ENCODE measurements at places on chromosomes 2 and 18.

DNA sequence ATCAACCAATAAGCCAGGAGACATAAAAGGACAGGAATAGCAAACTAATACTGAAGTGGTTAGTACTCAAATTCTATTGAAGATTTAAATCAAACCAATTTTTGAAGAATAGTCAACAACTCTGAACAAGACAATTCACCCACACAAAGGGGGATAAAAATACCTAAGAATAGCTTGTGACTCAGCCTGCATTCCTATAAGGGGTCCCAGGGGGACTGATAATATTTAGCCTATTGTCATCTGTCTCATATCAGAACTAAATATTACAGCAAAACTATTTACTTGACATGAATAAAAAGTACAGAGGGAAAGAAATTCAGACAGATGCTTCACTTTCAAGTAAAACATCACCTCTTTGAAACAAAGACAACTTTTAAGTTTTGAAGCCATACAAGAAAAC, 7.7 kb downstream of the ITSN2 start:
- peak; percentile 35 for DNase-seq

DNA sequence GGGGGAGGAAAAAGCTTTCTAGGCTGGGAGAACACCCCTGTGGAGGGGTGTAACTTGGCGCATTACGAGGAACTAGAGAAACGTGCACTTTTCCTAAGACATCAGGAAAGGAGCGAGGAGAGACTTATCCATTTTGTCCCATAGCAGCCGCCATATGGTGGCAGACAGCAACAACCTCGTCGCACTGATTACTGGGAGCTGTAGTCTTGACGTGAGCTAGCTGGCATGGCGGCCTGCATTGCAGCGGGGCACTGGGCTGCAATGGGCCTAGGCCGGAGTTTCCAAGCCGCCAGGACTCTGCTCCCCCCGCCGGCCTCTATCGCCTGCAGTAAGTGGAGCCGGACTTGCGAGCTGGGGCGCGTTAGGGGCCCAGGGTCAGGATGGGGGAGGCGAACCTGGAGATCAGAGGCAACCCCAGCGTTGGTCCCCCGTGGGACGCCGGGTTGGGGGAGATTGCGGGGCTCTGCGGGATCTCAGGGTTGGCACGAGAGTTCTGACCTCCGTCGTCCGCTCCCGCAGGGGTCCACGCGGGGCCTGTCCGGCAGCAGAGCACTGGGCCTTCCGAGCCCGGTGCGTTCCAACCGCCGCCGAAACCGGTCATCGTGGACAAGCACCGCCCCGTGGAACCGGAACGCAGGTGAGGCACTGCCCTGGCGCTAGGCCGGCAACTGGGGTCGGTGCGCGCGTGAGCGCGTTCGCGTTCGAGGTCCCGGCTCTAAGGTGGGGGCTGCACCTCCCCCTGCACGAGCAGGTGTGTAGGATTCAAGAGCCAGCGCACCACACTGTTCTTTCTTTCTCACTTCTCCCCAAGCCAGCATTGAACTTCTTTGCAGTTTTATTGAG, at the start of gene MRPL19:
Gene MRPL19, plus strand, starts transcription at position 201 of the 843 bp plus-strand sequence. Its CDS starts 25 bp downstream, at position 226.
- DNase-seq, result peak; percentile 95

GRCh38 chr2:191950132-191950874, 103.4 kb upstream of the CAVIN2 start:
- peak; percentile 64 for DNase-seq

GRCh38 chr18:7754725-7755181, 187.6 kb downstream of the PTPRM start:
- DNase-seq, result no peak

- DNase-seq, result no peak
Measured at GRCh38 chr2:63047321-63048279, 3.0 kb upstream of the OTX1 start.

- no peak for DNase-seq
Measured at GRCh38 chr2:224042191-224042696, 3.2 kb upstream of the SERPINE2 start.

GRCh38 chr18:58535340-58536201, 93.3 kb downstream of the ALPK2 start:
- DNase-seq, result peak; percentile 58

GRCh38 chr2:42180300-42180699, 11.1 kb downstream of the EML4 start:
- no peak for DNase-seq

GRCh38 chr2:190507135-190507534, 27.4 kb downstream of the NEMP2 start:
- no peak for DNase-seq

- no peak for DNase-seq
Measured at GRCh38 chr2:203869223-203870042, 1.9 kb downstream of the CTLA4 start.

- DNase-seq, result no peak
Measured at GRCh38 chr2:79782576-79783452, 270.0 kb downstream of the CTNNA2 start.

DNA sequence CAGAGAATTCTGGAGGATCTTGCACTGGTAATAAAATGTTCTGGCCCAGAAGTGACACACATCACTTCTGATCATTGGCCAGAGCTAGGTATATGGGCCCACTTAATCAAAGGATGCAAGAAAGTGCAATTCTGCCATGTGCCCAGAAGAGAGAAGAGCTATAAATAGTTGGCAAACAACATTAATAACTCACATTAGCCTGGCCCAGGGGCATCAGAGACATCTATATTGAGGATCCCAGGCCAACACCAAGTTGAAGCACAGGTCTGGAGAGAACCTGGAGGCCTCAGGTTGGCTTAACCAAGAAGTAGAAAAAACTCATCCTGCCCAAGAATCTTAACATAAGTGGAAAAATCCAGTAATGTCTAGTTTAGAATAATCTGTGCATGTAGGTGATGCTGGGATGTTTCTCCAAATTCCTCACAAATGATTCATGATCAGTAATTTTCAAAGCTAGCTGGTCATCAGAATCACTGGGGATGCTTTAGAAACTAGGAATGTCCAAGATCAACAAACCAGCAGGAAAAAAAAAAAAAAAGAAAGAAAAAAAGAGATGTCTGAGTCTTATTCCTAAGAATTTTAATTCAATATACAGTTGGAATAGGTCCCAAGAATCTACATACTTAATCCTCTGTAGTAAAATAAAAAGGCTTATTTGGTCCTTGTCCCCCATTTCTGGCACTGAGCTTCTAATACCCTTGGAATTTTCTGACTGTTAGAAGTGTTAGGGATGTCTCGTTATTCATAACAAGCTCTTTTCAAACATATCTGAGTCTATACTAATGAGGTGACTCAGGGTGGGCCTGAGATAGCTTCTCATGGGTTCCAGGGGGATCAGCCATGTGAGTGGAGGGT, 35.0 kb upstream of the EVA1A start:
- DNase-seq, result peak; percentile 96

DNA sequence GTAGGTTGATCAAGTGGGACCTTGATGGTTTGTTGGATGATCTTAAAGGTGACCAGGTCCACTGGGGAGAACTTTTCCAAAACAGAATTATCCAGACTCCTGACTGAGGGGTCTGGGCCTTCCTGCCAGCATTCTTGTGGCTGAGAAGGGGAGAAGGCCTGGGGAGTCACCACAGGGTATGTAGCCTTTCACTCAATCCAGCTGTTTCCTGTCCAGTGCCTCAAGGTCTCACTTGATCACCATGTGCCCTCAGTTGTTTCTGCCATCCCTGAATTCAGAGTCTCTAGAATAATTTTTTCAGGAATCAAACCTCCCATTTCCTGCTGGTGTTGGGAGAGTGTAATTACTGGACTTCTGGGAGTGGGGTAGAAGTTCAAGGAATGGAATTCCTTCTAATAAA, 54.4 kb upstream of the TANC1 start:
- DNase-seq, result no peak

GRCh38 chr2:109201465-109202327, 72.7 kb downstream of the SH3RF3 start:
- no peak for DNase-seq

DNA sequence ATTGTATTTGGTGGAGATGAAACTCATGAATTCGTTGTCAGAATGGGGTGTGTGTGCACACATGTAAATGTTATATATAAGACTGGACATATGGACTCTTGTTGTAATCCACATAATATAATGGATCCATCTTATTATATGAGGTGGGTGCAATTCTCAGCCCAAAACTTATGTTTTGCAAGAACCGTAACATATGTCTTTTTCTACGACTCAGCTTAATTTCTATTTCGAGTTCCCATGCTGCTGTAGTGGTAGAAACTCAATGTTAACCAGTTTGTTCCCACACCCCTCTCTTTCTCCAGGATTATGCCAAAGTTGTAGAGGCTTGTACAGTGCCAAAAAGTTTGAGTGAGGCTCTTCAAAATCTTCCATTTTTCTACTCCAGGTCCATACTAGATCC, 112.5 kb upstream of the SPOPL start:
- DNase-seq, result no peak

DNA sequence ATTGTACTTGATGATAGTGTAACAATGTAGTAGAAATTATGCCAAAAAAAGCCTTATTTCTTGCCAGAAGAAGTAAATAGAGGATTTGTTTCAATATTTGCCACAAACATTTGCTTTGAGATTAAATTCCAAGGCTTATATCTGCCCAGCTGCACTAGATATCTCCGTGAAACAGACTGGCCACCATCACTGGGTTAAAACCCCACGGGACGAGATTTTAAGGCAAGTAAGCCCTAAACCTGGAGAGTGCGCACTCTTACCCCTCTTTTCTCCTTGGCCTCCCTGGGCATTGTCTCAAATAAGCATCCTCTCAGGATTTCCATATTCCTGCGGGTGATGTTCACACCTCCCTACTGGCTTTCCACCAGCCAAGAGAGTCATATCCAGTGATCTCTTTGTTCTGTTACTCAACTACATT, 334.4 kb downstream of the AGPS start:
- DNase-seq, result no peak

- peak; percentile 21 for DNase-seq
Measured at GRCh38 chr18:28040211-28040610, 136.7 kb downstream of the CDH2 start.

GRCh38 chr2:120246546-120247300, 5.9 kb upstream of the RALB start:
- peak; percentile 17 for DNase-seq

DNA sequence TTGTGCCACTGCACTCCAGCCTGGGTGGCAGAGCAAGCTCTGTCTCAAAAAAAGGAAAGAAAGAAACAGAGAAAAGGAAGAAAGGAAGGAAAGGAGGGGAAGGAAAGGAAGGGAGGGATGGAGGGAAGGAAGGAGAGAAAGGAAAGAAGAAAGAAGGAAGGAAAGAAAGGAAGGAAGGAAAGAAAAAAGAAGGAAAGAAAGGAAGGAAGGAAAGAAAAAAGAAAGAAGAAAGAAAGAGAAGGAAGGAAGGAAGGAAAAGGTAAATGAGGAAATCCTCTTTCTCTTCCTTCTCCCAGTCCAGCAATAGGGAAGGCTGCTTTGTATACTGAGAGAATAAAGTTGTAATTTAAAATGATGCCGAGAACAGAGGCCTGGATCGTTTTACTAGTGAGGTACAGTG, 22.8 kb upstream of the ZNF407 start:
- DNase-seq, result no peak

- DNase-seq, result peak; percentile 36
Measured at GRCh38 chr2:98009887-98010760, 14.4 kb upstream of the TMEM131 start.

GRCh38 chr2:67716895-67717396, 319.8 kb downstream of the ETAA1 start:
- DNase-seq, result peak; percentile 27
